IPS-NIHi11 (cell line): ENCODE measurements at places on chromosomes 1 and 21.

DNA sequence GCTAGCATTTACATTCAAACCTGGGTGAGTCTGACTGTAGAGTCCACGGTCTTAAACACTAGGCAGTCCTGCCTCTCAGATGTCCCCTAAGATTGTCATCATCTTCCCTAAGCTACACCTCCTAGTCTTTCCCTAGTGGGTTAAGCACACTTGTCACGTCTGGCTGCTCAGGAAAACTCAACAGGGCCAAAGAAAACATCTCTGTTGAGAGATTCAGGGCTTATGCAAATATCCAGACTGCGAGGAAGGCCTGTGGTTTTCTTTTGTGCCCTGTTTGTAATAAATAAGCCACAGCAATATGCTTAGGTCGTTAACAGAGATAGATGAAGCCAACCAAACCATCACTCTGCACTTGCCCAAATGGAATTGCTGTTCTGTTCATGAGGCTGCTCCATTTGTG, 472.6 kb upstream of the DEPDC1 start:
- DNase-seq, result no peak

GRCh38 chr1:27959792-27960603, at the start of gene XKR8:
TSS of gene XKR8 (plus strand) at chr1:27959973. CDS start at chr1:27960070, 97 bp downstream.
- DNase-seq, result peak; percentile 99

- DNase-seq, result no peak
These were observed 89.5 kb downstream of the OLFM3 start for GRCh38 chr1:101907264-101907663.

DNA sequence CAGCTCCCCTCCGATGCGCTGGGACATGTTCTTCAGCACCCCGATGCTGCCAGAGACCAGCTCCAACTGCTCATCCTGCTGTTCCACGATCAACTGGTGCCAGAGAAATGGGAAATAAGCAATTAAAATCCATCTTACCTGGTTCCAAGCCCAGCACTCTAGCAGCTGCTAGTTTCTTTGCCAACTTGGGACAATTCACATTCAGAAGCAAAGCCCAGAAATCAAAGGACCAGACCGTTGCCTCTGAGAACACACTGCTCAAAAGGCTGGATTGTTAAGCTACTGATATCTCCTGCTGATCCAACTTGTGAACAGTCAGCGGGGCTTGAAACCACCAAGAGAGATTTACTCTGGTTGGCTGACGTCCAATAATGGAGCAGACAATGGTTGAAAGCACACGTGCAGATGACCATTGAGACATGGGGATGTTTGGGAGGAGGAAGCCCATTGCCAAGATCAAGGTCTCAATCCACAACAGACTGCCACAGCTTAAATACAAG, 34.4 kb downstream of the STX6 start:
- DNase-seq, result no peak

- DNase-seq, result no peak
These were observed 136.1 kb downstream of the TGFB2 start for GRCh38 chr1:218481116-218481775.

- no peak for DNase-seq
These were observed 1.2 kb downstream of the FCAMR start for GRCh38 chr1:206969090-206969489.

GRCh38 chr1:244054924-244055263, 3.8 kb downstream of the ZBTB18 start:
- DNase-seq, result no peak

- DNase-seq, result no peak
These were observed 1.8 kb downstream of the NCDN start for GRCh38 chr1:35559317-35559944.

- peak; percentile 65 for DNase-seq
These were observed 14.2 kb downstream of the UTP11 start for GRCh38 chr1:38026592-38027200.

DNA sequence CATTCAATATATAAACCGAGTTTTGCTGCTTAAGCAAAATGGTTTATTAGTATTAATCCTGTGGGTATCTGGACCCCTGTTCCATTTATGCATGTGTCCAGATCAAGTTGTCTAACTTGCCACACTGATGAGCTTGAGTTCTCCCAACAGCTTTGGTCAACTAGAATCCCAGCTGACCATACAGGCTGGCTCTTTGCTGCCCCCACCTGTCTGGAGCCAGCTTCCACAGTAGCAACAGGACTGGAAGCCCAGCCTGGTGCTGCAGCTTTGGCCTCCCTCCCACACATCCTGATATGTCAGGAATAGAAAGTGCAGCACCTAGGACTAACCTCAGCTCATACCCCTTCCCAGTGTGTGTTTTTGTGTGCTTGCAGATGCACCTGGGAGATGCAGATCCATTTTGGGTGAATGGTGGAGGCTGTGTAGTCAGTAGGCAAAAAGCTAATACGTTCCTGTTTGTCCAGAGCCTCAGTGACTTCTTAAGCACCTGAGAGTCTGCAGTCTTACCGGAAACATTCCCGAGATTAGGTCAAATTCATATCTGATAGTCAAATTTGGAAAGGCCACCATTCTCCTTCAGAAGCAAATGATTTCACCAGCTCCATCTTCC, 40.9 kb upstream of the BEND5 start:
- peak; percentile 72 for DNase-seq

DNA sequence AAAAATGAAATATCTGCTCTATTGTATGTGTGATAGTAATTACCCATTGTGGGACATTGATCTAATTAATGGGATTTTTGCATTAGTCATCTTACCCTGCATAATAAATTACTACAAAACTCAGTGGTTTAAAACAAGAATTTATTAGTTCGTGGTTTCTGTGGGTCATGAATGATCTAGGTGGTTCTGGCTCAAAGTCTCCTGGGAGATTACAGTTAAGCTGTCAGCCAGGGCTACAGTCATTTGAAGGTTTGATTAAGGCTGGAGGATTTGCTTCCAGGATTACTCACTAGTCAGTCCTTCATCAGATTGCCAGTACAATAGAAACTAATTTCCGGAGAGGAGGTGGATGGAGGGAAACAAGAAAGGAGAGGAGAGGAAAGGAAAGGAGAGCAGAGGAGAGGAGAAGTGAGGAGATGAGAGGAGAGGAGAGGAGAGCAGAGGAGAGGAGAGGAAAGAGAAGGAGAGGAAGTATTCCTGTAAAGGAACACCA, 60.4 kb upstream of the TNFSF4 start:
- no peak for DNase-seq

GRCh38 chr1:109589679-109590078, 29.7 kb downstream of the GNAT2 start:
- no peak for DNase-seq

- DNase-seq, result no peak
These were observed 10.8 kb downstream of the INAVA start for GRCh38 chr1:200905411-200906052.

DNA sequence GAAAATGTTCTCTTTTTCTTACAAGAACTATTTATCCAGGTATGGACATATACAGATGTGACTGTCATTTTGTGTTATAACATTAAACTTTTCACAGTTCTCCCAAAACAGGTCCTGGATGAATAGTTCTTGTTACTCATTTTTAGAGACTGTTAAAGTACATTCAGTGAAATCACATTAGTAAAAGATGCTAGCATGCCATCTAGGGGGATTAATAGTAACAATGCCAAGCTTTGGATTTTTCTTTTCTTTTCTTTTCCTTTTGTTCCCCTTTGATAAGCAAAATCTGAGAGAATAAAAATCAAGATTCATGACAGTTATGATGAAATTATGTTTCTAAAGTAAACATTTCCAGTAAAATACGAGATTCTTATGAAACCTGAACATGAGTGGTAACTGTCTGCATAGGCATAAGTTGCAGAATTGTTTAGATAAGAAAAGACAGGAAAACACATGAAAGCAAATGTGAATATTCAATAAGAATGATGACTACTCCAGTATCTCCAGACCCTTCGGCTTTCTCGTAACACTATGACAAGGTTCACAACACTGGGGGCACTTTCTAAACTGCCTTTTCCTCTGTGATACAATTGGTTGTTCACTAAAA, 77.5 kb downstream of the TPR start:
- DNase-seq, result no peak

DNA sequence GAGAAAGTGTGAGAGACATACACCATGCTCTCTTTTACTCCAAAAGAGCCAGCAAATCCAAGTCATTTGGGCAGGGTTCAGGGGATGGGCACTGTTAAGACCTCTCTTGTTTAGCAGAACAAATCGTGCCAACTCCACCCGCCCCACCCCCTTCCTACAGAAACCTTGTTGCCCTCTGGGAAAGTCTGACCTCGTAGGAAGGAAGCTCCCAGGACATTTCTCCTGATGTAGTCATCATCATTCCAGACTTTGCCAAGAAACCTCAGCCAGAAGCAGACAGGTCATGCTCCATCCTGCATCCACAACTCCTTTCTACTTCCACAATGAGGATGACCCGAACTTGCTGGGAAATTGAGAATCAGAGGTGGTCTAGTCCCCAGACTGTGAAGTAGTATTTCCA, 57.7 kb downstream of the UBE2T start:
- no peak for DNase-seq

GRCh38 chr1:17777330-17777729, 22.2 kb downstream of the ACTL8 start:
- DNase-seq, result no peak

GRCh38 chr1:171794085-171794484, 12.6 kb downstream of the METTL13 start:
- no peak for DNase-seq

DNA sequence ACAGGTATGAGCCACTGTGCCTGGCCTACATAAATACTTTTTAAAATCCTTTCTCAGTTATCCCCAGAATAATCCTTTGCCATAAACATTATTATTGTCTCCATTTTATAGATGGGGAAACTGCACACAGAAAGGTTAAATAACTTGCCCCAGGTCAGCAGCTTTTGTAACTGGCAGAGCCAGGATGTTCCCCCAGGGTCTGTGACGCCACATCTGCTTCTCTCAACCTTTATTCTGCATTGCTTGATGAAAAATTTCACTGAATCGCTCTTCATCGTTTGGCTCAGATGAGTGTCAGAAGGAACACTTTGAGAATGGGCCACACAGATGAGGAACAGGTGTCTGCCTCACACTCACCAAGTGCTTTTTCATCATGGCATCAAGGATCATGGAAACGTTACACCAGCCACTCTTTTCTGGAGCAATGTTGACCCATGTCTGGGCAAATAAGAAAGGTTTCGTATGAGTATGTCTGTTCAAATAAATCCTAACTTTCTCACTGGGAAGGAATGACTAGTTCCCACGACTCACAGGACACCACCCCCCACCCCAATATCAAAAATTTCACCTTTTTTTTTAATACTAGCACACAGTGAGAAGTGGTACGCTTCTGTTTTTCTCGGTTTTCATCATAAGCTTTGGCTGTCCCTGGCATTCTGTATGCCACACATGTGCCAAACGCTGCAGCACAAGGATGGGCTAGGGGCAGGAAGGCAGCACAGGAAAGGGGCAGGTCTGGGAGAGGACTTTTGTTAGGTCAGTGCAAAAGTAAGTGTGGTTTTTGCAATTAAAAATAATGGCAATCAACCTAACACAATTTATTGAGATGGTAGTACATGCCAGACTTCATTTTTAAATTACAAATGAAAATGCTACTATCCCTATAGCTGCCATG, 9.0 kb upstream of the PTGFRN start:
- DNase-seq, result no peak

GRCh38 chr1:160996178-160996577, 24.8 kb downstream of the F11R start:
- no peak for DNase-seq

DNA sequence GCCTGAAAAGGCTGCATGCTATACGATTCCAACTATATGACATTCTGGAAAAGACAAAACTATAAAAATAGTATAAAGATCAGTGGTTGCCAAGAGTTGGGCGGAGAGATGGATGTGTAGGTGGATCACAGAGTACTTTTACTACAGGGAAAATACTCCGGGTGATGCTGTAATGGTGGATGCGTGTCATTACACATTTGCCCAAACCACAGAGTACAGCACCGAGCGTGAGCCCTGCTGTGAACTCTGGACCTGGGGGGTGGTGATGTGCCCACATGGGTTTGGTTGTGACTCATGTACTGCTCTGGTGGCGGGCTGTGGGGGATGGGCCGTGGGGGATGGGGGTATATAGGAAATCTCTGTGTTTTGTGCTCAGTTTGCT, 162.7 kb upstream of the COL6A1 start:
- no peak for DNase-seq

DNA sequence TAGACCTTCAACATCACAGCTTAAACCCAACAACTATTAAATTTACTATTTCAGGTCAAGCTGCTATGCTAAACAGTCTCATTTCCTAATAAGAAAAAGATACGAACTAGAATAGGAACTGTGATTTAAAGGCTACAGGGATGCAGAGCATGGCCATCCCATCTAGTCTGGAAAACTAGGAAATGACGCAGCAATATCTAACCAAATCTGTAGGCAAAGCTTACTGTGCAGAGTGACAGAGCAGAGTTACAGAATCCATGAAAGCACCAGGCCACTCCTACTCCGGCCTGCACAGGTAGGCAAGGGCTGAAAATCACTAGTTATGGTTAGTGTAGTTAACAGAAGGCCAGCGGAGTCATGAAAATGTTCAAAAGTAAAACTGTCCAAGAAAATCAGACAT, 2.1 kb downstream of the HLCS start:
- DNase-seq, result no peak

- no peak for DNase-seq
These were observed 130.0 kb upstream of the ZNHIT6 start for GRCh38 chr1:85838238-85838637.

DNA sequence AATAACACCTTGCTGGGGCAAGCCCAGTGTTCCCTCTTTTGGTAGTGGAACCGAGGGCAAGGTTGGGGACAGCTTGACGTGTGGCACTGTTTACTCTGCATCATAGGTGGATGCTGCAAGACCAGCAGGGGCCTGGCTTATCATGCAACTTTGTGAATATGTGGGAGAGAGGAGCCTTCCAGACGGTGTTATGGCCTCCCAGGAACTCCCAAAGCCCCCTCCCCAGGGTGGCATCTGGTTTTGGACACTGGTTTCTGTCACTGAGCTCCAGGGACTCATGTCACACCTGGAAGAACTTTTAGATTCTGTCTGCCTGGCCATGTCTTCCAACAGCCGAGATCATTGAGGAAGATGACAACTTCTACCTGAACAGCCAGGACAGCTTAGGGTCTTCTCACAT, 1.4 kb upstream of the TLR5 start:
- DNase-seq, result no peak

DNA sequence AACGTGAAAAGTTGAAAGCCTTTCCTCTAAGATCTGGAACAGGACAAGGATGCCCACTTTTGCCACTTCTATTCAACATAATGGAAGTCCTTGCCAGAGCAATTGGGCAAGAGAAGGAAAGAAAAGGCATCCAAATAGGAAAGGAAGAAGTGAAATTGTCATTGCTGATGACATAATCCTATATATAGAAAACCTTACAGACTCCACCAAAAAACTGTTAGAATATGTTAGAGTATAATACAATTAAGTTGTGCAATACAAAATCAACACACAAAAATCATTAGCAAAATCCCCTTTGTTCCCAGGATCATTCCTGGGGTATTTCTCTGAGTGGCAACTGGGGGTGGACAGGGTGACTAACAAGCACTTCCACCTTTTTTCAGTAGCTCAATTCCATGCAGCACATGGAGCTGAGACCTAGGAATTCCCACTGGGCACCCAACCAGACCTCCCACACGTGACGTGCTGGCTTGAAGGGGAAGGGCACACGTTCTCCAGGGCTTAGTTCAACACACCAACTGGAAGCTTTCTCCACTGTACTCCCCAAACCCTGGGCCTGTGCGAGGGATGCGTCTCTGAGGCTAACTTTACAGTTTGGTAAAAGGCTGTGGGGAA, 9.6 kb downstream of the STUM start:
- no peak for DNase-seq

GRCh38 chr1:88979054-88979748, 13.2 kb downstream of the KYAT3 start:
- DNase-seq, result no peak

GRCh38 chr1:31368611-31369107, 4.2 kb downstream of the FABP3 start:
- no peak for DNase-seq
